ENCODE measurements at places on chromosomes 4 and X. TPM values are rescaled to one million over a fixed set of nuclear protein-coding genes. Genes with fewer than 3 reads are reported as not detected.

DNA sequence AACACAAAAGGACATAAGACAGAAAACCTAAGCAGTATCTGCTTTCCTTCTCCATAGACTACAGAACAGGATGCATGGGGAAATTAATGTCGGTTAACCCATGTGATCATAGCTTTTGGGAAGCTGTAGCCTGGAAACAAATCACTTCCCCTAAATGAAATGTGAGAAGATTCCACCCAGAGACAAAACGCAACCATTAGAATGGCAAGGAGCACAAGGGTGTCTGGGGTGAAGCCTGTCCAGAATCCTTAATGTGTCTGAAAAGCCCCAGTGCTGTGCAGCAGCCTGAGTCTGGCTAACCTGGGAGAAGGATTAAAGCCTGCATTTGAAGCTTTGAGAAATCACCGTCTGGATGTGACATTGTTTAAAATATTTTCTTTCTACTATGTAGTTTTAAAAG, 213.3 kb downstream of the ANKRD50 start:
- H3K4me1 ChIP-seq: no peaks in the 10 kb centered on the region
- no peak overlapping the region for H3K4me3 ChIP-seq
- DNase-seq: no peak
- no peaks in the 10 kb centered on the region for H3K27me3 ChIP-seq
- H3K36me3 ChIP-seq: no peaks in the 10 kb centered on the region
- no peak overlapping the region for H3K27ac ChIP-seq

GRCh38 chrX:65035446-65035770, 59.2 kb upstream of the ZC4H2 start:
- peak overlapping the region; percentile 79 for H3K27ac ChIP-seq
- peak; percentile 50 for DNase-seq
- no peaks in the 10 kb centered on the region for H3K27me3 ChIP-seq
- H3K4me3 ChIP-seq: peak overlapping the region; percentile 73
- H3K36me3 ChIP-seq: no peaks in the 10 kb centered on the region
- no peaks in the 10 kb centered on the region for H3K4me1 ChIP-seq

- H3K4me3 ChIP-seq: no peak overlapping the region
- H3K4me1 ChIP-seq: no peaks in the 10 kb centered on the region
- no peak overlapping the region for H3K27ac ChIP-seq
Measured at GRCh38 chr4:126899331-126899801, 733.4 kb upstream of the INTU start.

Gene STPG2
- 0.24 TPM for total RNA-seq

GRCh38 chr4:69104719-69105275, 8.5 kb downstream of the UGT2B7 start:
- H3K36me3 ChIP-seq: no peaks in the 10 kb centered on the region
- DNase-seq: no peak
- H3K4me1 ChIP-seq: no peaks in the 10 kb centered on the region
- no peaks in the 10 kb centered on the region for H3K27me3 ChIP-seq
- no peak overlapping the region for H3K27ac ChIP-seq
- no peak overlapping the region for H3K4me3 ChIP-seq

- no peak for DNase-seq
- H3K36me3 ChIP-seq: no peaks in the 10 kb centered on the region
- no peak overlapping the region for H3K27ac ChIP-seq
- no peaks in the 10 kb centered on the region for H3K27me3 ChIP-seq
- peaks cover 3% of the 10 kb centered on the region for H3K4me1 ChIP-seq
Measured at GRCh38 chrX:110008011-110008635, 5.2 kb downstream of the TMEM164 start.

- no peak for DNase-seq
- no peaks in the 10 kb centered on the region for H3K4me1 ChIP-seq
- no peak overlapping the region for H3K4me3 ChIP-seq
- H3K36me3 ChIP-seq: peaks cover 2% of the 10 kb centered on the region
- no peaks in the 10 kb centered on the region for H3K27me3 ChIP-seq
Measured at GRCh38 chrX:149993989-149994388, 55.7 kb upstream of the EOLA2 start.

Gene COX7B2
- total RNA-seq: not detected

DNA sequence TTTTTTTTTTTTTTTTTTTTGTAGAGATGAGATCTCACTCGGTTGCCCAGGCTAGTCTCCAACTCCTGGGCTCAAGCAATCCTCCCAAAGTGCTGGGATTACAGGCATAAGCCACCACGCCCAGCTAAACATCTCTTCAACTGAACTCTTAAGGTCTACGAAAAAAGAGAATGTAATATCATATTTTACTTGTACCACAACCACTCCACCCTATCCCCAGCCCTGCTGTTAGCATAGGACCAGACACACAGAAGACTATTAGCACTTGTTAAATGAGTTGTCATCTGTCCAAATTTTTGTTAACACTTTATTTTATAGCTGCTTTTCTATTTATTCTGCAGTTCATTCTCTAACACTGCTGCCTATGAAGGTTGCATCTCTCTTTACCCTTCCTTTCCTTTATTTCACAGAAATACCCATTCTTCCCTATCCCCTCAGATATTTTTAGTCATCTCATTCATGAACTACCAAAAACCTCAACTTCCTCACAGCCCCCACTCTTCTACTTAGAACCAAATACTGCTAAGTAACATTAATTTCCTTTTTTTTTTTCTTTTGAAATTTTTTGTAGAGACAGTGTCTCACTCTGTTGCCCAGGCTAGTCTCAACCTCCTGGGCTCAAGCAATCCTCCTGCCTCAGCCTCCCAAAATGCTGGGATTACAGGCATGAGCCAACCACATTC, 10.1 kb downstream of the SNX12 start:
- no peaks in the 10 kb centered on the region for H3K36me3 ChIP-seq
- DNase-seq: no peak
- H3K4me3 ChIP-seq: no peak overlapping the region
- H3K27me3 ChIP-seq: no peaks in the 10 kb centered on the region
- H3K4me1 ChIP-seq: no peaks in the 10 kb centered on the region

- H3K4me1 ChIP-seq: no peaks in the 10 kb centered on the region
- no peak overlapping the region for H3K4me3 ChIP-seq
- H3K27ac ChIP-seq: no peak overlapping the region
- no peak for DNase-seq
Measured at GRCh38 chr4:154368060-154368459, 123.5 kb downstream of the DCHS2 start.

Gene CT45A5
- total RNA-seq: not detected

DNA sequence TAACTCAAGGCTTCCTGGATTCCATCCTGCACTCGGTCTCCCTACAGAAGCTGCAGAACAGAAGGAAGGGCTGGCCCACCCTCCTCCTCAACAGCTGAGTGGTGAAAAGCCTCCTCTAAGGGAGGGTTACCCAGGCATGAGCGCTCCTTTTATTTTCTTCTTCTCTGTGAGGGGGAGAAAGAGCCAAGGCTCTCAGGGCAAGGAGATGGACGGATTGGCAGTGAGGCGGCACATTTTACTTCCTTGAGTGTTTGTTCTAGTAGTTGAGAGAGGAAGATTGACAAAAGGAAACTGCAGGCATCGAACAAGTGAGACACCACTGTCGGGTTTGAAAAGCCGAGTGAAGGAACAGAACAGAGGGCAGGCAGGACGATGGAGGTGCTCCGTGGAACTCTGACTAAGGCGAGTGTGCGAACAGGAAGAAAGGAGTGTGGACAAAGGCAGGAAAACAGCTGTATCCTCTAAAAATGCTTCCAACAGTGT, 38.4 kb upstream of the STS start:
- no peak overlapping the region for H3K4me3 ChIP-seq
- H3K36me3 ChIP-seq: no peaks in the 10 kb centered on the region
- peak overlapping the region; percentile 65 for H3K27ac ChIP-seq
- DNase-seq: no peak
- H3K4me1 ChIP-seq: no peaks in the 10 kb centered on the region

Gene NAT8L
- 2.7 TPM for total RNA-seq

Gene TAF9B
- total RNA-seq: 23.0 TPM

Gene NKX3-2
- total RNA-seq: 0.32 TPM

DNA sequence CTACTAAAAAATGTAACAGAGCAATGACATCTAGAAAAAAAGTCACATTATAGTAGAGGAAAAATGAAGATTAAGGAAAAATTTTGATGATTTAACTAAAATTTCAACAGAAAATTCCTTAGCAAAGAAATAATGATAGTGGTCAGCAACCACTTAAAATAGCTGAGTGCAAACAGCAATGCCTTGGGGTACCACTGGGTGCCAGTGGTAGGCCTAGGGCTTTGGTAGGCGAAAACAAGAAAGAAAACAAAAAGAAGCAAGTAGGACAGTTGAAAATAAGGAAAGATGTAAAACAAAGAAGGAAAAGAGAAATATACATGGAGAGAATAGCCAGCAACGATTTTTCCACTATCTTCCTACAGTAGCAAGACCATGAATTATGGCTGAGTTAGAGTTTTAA, 313.5 kb upstream of the IRS4 start:
- H3K27me3 ChIP-seq: no peaks in the 10 kb centered on the region
- H3K4me1 ChIP-seq: no peaks in the 10 kb centered on the region
- no peak for DNase-seq
- no peaks in the 10 kb centered on the region for H3K36me3 ChIP-seq

Gene IQCM
- 0.68 TPM for total RNA-seq

Gene SLIT2
- total RNA-seq: 26.0 TPM

Gene TFDP3
- total RNA-seq: not detected

DNA sequence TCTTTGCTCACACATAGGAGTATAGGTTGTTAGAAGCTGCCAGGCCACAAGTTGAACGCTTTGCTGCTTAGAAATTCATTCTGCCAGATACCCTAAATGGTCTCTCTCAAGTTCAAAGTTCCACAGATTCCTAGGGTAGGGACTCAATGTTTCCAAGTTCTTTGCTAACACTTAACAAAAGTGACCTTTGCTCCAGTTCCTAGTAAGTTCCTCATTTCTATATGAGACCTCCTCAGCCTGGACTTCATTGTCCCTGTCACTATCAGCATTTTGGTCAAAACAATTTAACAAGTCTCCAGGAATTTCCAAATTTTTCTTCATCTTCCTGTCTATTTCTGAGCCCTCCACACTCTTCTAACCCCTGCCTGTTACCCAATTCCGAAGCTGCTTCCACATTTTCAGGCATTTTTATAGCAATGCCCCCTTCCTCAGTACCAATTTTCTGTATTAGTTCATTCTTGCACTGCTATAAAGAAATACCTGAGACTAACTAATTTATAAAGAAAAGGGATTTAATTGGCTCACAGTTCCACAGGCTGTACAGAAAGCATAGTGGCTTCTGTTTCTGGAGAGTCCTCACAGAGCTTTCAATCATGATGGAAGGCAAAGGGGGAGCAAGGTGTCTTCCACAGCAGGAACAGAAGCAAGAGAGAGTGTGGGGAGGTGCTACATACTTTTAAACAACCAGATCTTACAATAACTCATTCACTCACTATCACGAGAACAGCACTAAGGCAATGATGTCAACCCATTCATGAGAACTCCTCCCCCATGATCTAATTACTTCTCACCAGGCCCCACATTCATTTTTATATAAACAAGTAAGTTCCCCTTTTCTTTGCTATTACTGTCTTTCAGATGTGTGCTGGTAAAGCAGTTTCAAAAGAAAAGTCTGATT, 11.5 kb upstream of the TLR1 start:
- H3K27ac ChIP-seq: no peak overlapping the region
- H3K4me3 ChIP-seq: no peak overlapping the region
- no peaks in the 10 kb centered on the region for H3K36me3 ChIP-seq
- DNase-seq: no peak
- H3K27me3 ChIP-seq: no peaks in the 10 kb centered on the region

Gene TCEAL2
- 3.9 TPM for total RNA-seq

GRCh38 chr4:158540125-158540907, 18.6 kb downstream of the RXFP1 start:
- H3K4me1 ChIP-seq: no peaks in the 10 kb centered on the region
- H3K27me3 ChIP-seq: no peaks in the 10 kb centered on the region
- no peak for DNase-seq
- H3K4me3 ChIP-seq: no peak overlapping the region

Gene NSG1
- 30.2 TPM for total RNA-seq

DNA sequence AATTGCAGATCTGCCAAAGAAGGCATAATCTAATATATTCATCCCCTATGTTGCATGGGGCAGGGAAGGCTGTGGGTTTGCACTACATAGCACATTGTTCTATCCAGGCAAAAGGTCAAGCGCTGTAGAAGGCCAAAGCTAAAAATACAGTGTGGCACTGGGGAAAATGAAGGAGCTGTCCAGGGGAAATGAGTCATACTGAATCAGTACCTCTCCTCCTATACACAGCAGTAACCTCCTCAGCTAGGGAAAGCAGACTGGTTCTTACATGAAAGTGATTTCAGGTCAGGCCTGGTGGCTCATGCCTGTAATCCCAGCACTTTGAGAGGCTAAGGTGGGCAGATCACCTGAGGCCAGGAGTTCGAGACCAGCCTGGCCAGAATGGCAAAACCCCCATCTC, 31.0 kb upstream of the SLC25A4 start:
- H3K27ac ChIP-seq: no peak overlapping the region
- H3K27me3 ChIP-seq: no peaks in the 10 kb centered on the region
- DNase-seq: peak; percentile 64
- H3K36me3 ChIP-seq: no peaks in the 10 kb centered on the region
- no peak overlapping the region for H3K4me3 ChIP-seq

- no peak for DNase-seq
- peaks cover 8% of the 10 kb centered on the region for H3K4me1 ChIP-seq
- H3K36me3 ChIP-seq: no peaks in the 10 kb centered on the region
- H3K4me3 ChIP-seq: peak overlapping the region; percentile 66
- peak overlapping the region; percentile 96 for H3K27ac ChIP-seq
- H3K27me3 ChIP-seq: no peaks in the 10 kb centered on the region
Measured at GRCh38 chrX:108090491-108091263, 665 bp downstream of the PSMD10 start.

Gene SPP1
- total RNA-seq: 175 TPM

- DNase-seq: no peak
- H3K4me1 ChIP-seq: no peaks in the 10 kb centered on the region
- no peak overlapping the region for H3K27ac ChIP-seq
- H3K27me3 ChIP-seq: no peaks in the 10 kb centered on the region
- H3K4me3 ChIP-seq: no peak overlapping the region
- no peaks in the 10 kb centered on the region for H3K36me3 ChIP-seq
Measured at GRCh38 chr4:79626611-79627010, 218.6 kb upstream of the GK2 start.

DNA sequence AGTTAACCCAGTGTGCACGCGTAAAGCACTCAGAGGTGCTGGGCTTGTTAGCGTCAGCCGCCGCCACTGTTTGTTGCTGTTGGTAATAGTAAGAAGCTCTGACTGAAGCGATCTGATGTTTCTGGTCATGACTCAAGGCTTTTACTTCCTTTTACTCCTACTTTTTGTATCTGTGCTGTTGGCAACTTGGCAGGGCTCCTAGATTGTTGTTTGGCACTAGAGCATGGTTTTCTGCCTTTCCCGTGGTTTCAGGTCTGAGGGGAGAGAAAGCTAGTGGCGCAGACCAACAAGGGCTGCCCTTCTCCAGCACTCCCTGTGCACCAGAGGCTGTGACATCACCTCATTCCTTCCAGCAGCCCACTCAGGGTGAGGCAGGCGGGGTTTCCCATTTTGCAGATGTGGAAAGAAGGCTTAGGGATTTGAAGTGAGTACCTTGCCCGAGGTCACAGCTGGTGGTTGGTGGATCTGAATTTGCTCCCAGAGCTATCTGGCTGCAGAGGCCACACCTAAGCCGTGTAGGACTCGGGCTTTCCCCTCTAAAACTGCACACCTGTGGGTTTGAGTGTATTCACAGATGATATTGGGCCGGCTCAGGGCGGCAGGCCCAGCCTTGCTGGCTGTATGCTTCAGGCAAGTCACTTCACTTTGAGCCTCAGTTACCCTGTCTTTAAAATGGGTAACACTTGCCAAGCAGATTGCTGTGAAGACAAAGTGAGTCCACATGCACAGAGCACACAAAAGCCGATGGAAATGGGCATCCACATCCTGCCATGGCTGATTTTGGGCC, 51.2 kb upstream of the TADA2B start:
- no peak overlapping the region for H3K4me3 ChIP-seq
- peak; percentile 50 for DNase-seq
- H3K27me3 ChIP-seq: no peaks in the 10 kb centered on the region

Gene VCX3B
- not detected for total RNA-seq

Gene LRAT
- 4.7 TPM for total RNA-seq

All from hepatocyte (in vitro differentiated cells).